ENCODE measurements at places on chromosomes 1 and 21.

GRCh38 chr1:159161001-159161718 lies 10.3 kb upstream of the CADM3 start:
- DNase-seq = peak; percentile 62

- DNase-seq = no peak
Observed at GRCh38 chr1:162213281-162213912, 143.9 kb downstream of the NOS1AP start.

DNA sequence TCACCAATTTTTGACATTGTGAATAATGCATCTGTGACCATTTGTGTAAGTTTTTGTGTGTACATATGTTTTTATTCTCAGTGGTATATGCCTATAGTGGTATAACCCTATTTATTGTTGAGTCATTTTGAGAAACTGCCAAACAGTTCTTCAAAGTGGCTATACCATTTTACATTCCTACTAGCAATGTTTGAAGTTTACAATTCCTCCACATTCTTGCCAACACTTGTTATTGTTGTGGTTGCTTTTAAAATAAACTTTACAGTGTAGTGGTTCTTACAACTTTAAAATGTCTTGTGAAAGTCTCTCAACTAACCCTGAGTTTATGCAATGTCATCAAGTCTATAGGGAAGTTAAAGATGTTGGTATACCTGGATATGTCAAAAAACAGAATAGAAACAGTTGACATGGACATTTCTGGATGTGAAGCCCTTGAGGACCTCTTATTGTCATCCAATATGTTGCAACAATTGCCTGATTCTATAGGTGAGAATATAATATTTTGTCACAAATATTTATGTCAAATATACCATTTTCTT lies 219.4 kb downstream of the LRRC40 start:
- no peak for DNase-seq

DNA sequence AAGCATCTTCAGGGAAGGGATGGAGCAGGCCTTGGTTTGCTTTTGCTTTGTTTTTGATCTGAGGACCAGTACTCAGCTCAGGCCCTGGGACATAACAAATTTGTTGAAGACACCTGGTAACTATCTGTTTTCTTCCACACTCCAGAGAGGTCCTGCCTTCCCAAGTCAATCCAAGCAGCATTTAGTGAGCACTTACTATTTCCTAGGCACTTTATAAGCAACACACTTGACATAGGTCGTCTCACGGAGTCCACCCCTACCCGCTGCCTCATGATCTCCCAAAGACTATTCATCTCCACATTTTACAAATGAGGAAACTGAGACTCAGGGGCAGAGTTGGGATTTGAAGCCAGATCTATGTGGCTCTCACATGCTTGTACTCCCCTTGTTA lies 14.4 kb upstream of the EPHA2 start:
- no peak for DNase-seq

- DNase-seq = no peak
Observed at GRCh38 chr1:84853741-84854721, 39.0 kb downstream of the LPAR3 start.
